ENCODE measurements at places on chromosomes 3 and 15. TPM values are rescaled to one million over a fixed set of nuclear protein-coding genes. Genes with fewer than 3 reads are reported as not detected.

GRCh38 chr15:45205192-45205591 lies 17.4 kb upstream of the SHF start:
- no peak for DNase-seq

- no peak for DNase-seq
These were observed 88.2 kb downstream of the RAB11A start for GRCh38 chr15:65957451-65957850.

GRCh38 chr3:186166491-186167288 lies 57.8 kb upstream of the ETV5 start:
- DNase-seq, result no peak

GRCh38 chr15:68277131-68277602 lies 378 bp upstream of the FEM1B start:
- no peak for DNase-seq

The MAP2K5 gene
- total RNA-seq, result 17.3 TPM

DNA sequence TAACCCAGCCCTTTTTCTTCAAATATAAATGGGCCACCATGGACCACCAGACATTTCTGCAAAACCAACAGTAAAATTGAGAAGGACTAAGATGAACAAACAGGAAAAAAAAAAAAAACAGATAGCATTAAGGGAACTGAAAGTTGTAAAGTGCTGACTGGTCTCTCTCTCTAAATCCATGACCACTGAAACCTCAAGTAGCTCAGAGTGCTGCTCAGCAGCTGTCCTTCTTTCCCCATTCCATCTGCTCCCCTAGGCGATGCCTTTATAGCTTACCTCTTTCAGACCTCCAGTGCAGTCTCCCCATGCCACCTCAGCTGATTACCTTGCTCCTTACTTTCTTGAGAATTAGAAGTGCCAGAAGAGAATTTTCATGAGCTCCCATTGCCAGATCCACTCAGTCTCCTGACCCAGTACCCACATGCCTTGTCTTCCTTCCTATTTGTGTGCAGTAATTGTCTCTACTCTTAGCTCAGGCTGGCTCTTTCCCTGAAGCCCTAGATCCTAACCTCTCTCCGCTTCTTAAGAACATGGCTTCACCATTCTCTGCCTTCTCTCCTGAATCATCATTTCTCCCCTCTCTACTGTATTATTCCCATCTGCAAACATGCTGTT lies 23.9 kb upstream of the XIRP1 start:
- no peak for DNase-seq

The FGF7 gene
- 57.8 TPM for total RNA-seq

Data from urinary bladder (tissue), 4 donors.